ENCODE measurements at places on chromosomes 3 and 15.

DNA sequence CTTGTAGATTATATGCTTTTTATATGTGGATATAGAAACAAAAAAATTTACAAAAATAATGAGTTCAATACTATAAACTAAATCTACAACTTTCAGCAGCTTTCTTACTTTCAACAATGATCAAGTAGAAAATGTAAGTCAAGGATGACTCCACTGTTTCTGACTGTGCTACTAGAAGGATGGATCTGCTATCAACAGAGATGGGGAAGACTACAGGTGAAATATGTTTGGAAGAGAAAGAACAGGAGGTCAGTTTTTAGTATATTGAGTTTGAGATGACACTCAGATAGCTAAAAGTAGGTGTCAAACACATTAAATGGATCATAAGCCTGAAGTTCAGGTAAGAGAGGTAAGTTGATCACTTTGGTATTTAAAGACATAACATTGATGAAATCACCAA is 107.5 kb downstream of the TBC1D5 start:
- DNase-seq: no peak

DNA sequence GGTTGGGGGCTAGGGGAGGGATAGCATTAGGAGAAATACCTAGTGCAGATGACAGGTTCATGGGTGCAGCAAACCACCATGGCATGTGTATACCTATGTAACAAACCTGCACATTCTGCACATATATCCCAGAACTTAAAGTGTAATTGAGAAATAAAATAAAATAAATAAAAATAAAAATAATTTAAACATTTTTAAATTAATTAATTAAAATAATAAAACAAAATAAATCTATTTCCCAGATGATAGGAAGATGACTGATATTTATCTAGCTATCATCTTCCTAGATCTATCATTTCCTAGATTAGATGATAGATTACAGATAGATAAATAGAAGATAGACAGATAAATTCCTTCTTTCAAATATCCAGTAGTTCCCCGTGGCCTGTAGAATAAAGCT is 137.3 kb downstream of the OCA2 start:
- DNase-seq: no peak

GRCh38 chr15:76346669-76347481 is 10.3 kb downstream of the ISL2 start:
- DNase-seq: no peak

GRCh38 chr3:65406470-65406869 is 632.2 kb downstream of the MAGI1 start:
- DNase-seq: no peak

DNA sequence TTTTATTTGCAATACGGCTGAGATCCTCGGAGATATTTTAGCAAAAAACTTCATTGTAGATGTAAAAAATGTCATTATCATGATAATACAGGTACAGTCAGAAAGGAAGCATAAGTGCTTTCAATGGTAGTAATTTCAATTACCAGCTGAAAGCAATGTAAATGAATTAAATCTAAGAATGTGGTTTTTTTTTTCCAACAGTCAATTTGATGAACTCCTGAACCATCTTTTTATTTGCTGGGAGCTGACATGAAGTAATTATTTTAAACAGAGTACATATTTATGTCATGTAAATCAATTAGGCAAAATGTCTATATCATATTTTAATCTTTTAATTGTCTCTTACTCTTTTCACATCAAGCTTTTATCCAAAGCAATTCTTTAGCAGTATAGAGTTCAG is 70.6 kb downstream of the MORC1 start:
- no peak for DNase-seq

GRCh38 chr15:63284335-63284734 is 6.9 kb downstream of the APH1B start:
- DNase-seq: no peak

GRCh38 chr15:79973456-79974195 is 2.6 kb upstream of the BCL2A1 start:
- DNase-seq: no peak

DNA sequence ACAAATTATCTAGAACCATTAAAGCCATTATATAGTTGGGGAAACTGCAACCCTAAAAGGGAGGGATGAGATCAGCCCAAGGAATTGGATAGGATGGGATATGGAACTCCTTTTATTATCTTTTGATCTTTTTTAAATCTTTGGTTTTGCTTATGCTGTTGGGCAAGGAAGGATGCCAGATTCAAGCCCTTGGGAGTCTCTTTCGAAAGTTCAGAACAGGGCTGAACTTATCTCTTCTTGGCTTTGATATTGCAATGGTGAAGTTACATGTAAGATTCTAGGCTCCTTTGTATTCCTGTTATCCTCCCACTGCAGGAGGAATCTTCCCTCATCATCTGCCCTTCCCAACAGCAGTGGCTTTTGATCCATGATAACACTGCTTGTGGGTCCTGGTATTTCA is 10.0 kb upstream of the SLC22A13 start:
- DNase-seq: no peak

GRCh38 chr3:132241776-132242514 is 75.3 kb upstream of the ACP3 start:
- DNase-seq: no peak

DNA sequence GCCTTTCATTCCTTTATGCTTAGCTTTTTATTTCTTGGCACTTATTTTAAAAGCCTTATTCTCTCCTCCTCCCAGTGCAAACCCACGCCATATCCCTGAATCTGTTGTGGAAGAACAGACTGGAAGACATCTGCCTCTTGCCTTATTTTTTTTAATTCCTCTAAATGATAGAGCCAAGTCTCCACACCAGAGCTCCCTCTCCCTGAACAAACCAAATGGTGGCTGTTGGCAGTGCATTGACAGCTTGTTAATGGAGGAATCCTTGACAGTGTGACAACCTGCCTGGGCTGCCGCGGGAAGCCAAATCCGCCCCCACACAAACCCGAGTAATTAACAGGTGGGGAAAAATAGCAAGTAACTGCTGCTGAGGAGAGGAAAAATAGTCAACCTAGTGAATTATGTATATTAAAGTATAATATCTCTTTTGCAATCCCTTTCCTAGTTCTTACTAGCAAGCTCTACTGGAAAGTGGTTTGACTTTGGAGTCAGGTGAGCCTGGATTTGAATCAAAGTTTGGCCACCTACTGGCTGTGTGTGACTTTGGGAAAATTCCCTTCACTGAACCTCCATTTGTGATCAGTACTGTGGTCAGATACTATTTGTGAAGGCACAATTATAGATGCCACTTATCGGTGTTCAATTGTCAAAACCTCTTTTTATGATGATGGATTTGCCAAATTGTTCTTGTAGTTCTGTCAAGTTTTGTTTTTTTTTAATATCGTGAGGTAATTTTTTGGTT is 589.6 kb downstream of the PDCD6IP start:
- no peak for DNase-seq

DNA sequence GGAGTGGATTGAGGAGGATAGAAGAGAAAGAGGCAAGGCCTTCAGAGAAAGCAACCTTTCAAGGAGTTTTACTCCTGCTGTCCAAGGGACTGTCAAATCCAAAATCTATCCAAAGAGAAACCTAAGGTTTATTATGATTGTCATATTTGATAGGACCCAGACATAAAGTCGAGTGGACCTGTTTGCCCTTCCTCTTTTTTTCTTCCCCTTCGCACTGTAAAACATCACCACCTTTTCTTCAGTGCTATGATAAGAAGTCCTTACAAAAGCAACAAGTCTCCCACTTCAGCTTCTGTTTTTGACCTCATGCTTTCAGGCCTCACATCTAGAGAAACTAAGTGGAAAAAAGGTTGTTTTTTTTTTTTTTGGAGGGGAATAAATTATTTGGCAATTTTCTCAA is 73.0 kb downstream of the TRPC1 start:
- DNase-seq: no peak

DNA sequence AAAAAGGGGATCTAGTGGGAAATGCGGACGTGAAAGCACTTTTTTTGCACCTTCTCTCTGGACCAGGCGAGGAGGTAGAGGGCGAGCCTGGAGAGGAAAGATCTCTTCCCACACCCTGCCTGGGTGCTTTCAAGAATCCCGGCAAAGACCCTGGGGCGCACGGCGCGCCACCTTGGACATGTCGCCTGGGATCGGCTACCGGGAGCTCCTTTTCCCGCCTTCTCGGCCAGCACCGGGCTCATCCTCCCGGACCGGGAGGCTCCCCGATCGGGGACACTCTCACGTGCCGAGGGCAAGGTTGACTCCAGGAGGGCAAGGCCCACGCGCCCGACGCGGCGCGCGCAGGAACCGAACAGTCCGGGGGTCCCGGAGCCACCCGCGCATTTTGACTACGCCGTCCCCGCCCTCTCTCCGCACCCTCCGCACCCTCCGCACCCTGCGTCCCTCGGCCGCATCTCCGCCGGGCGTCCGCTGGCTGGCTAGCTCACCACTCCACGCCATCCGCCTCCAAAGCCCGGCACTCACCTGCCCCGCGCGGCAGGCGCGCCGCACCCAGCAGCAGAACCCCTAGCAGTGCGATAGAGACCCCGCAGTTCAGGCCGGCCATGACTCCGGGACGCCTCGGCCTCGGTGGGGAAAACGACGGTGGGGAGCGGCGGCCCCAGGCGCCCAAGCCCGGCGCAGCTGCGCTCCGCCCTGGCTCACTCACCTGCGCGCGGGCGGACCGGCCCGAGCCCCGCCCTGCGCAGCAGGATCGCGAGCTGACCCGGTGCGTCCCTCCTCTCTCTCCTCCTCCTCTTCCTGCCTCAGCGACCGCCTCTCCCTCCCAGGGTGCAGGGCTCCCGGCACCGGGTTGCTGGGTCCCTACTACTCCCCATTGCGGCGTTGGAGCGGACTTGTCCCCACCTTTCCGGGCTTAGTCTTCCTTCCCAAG is at the start of gene CDCP1:
TSS of gene CDCP1 (minus strand) at position 698 of the 934 bp plus-strand sequence. CDS start at position 607, 91 bp downstream.
- DNase-seq: no peak

DNA sequence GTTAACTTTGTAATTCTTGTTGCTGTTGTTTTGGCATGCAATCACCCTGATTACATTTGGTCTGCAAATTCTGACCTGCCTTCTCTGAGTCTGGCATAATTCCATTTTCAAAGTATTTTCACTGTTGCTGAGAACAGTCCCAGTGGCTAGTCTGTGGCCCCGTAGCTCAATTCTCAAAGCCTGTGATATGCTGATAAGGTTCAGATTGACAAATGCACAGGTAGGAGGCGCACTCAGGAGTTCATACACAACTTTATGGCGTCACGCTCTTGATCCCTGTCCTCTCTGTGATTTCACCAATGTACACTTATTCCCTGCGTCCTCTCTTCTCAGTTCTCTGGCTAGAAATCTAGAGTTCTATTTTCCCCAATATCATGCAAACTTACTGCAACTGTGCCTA is 376.6 kb upstream of the SLCO3A1 start:
- no peak for DNase-seq

GRCh38 chr3:186909078-186909853 is 21.1 kb upstream of the ST6GAL1 start:
- peak; percentile 65 for DNase-seq

DNA sequence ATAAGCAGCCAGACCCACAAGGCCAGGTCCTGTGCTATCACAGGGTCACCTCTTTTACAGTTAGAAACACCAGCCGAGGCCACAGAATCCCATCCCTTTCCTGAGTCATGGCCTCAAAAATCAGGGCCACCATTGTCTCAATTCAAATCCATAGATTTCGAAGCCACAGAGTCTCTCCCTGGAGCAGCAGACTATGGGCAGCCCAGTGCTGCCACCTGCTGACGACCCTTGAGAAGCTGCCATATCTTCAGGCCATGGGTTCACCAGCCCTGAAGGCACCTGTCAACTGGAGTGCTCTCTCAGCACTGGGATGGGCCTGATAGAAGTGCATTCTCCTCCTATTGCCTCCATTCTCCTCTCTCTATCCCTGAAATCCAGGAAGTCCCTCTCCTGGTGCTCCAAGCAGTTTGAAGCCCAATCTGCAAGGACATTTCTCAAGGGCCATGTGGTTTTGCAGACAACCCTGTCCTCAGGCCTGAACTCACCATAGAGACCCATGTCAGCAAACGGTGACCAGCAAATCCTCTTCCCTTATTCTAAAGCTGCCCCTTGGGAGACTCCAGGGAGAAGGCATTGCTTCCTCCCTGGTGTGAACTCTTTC is 39.6 kb downstream of the TGM4 start:
- DNase-seq: peak; percentile 22

DNA sequence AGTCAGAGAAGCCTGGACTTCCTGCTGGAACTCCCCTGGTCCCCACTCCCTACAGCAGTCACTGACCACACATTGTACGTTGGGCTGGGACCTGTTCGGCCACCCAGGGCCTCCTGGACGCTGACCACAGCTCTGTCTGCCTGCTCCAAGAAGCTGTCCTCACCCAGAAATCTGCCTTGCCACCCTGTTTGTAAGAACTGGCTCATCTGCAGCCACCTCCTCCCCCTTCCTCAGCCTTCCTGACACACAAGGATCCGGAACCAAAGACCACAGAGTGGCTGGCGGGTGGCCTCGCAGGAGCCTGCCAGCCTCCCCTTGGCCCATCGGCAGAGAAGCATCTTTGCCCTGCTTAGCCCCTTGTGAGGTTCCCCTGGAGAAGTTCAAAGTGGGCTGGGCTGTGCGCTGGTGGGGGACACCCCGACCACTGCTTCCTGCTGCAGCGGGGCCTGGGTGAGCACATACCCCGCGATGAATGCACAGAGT is 91.9 kb downstream of the PCSK6 start:
- DNase-seq: no peak

DNA sequence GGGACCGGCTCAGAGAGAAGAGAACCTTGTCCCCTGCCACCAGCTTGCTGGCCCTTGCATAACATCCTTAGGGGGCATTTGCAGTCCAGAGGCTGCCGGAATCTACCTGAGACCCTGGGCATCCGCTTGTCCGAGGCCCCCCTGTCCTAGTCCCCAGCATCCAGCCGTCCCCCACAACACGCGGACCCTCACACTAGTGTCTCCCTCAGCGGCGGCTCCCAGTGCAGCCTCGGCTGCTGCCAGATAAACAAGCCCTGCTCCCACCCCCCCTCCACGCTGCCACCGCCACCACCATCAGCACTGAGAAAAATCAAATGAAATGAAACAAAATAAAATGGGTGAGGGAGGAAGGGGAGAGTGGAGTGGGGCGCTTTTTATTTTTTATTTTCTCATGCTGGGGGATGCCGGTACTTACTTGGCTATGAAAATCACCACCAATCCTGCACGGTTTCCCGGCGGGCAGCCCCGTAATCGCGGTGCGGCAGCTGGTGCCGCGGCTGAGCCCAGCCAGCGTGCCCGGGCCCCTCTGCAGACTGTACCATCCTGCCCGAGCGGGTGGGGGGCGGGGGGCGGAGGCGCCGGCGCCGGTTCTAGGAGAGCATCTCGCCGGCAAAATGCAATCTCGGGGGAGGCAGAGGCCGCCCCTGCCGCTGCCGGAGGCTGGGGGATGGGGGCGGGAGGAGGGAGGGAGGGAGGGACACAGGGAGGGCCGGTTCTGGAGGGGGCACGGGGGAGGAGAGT is at the start of gene ATP2B2:
TSS of gene ATP2B2 (minus strand) at position 537 of the 741 bp plus-strand sequence. CDS start 56,043 bp downstream, outside the sequence.
- no peak for DNase-seq

GRCh38 chr15:42727750-42728381 is 9.1 kb downstream of the CDAN1 start:
- DNase-seq: no peak

Data from stimulated activated CD8-positive, alpha-beta memory T cell treated with anti-CD3 and anti-CD28 coated beads, Interleukin-15, amount 100 ng/mL, for 4 hours (primary cell).